Peyer's patch (tissue), 4 donors: ENCODE measurements at places on chromosomes 5 and 9. TPM values are rescaled to one million over a fixed set of nuclear protein-coding genes. Genes with fewer than 3 reads are reported as not detected.

The TMEM250 gene
- 75.0 TPM for total RNA-seq

The IFNA13 gene
- total RNA-seq: not detected

The C9orf50 gene
- total RNA-seq: not detected

The NAIP gene
- total RNA-seq: 28.4 TPM

The MYO10 gene
- total RNA-seq: 34.7 TPM

The MELK gene
- 3.2 TPM for total RNA-seq

The DRD1 gene
- not detected for total RNA-seq

The ORM2 gene
- not detected for total RNA-seq

The SELENOP gene
- 404 TPM for total RNA-seq

The ZNF300 gene
- 6.3 TPM for total RNA-seq

The CREB3 gene
- 33.6 TPM for total RNA-seq

The CDC26 gene
- total RNA-seq: 24.4 TPM

The OR1J2 gene
- total RNA-seq: not detected

The FOXD4L5 gene
- not detected for total RNA-seq

The SLC45A2 gene
- not detected for total RNA-seq

The SLC6A3 gene
- total RNA-seq: not detected

The INIP gene
- 15.0 TPM for total RNA-seq

The PSD2 gene
- total RNA-seq: not detected

The ZNF618 gene
- total RNA-seq: 26.4 TPM

The CDKN2A gene
- total RNA-seq: not detected

The CDH9 gene
- not detected for total RNA-seq

The SLC34A3 gene
- total RNA-seq: 4.0 TPM

The TXNDC8 gene
- not detected for total RNA-seq

The PRR16 gene
- total RNA-seq: 37.1 TPM

The LCN12 gene
- total RNA-seq: 7.9 TPM
